ENCODE measurements at places on chromosomes 13 and 19.

DNA sequence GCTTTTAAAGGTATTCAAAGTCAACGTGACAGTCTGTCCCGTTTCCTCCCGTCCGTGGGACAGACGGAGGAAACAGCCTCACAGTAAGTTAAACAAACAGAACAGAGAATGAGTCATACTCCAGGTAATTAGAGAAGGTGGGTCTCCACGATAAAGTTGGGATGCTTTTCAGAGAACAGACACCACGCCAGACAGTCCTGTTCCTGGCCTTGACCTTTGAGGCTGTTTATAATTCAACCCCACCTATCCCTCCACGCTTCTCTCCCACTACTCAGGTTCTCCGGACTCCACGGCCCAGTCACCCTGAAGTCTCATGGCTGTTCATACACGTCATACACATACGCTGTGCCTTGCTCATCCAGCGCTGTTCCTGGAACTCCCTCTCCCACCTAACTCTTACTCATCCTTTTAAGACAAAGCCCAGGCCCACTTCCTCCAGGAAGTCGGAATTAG, 42.5 kb downstream of the ARHGEF18 start:
- DNase-seq = no peak

DNA sequence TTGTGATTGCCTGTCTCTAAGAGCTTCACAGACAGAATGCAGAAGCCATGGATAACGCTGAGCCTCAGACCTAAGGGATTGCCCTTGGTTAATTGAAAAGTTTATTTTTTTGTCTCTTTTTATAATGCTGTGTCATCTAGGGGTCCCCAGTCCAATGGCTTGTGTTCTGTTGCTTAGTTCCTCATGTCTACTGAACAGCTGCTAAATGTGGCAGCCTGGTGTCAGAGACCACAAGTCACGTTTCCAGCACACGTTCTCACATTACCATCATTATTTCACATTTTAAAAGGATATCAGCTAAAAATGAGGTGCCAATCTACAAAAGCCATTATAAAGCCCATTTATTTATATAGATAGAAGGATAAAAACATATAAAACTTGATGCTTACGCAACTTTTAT, 1362.0 kb downstream of the PCDH9 start:
- DNase-seq = no peak

DNA sequence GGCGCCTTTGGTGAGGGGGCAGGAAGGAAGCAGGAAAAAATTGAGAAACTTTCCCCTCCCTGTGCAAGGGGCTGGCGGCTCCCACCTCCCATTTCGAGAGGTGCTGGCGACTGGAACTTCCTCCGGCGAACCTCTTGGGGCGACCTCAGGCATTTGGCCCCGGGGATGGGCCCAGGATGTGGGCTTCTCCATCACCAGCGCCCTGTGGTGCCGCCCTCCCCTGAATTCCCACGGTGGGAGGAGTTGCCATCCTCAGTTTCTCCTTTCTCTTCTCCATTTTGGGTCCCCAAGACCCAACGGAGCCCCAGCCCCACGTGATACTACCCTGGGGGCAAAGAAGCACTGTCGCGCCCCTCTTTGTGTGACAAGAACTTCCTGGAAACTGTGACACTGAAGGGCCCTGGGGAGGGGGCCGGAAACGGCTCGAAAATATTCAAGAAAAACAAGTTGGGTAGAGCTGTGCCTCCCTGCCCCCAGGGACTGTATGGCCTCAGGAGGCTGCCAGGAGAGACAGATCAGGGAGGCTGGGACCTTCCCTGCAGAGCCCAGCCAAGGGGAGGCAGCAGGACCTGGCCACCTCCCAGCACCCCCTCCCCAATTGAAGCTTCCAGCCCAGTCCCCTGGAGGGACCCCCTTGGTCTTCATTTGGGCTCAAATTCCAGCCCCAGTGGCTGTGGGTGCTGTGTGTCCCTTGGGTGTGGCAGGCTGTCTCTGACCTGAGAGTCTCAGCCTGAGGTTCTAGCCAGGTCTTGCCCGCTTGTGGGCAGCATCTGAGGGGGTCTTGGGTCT, 16.2 kb upstream of the AP1M2 start:
- DNase-seq = peak; percentile 92

GRCh38 chr19:8129061-8129618, 20.3 kb downstream of the FBN3 start:
- no peak for DNase-seq

GRCh38 chr13:64928696-64929499, 2301.2 kb downstream of the PCDH9 start:
- DNase-seq = no peak

GRCh38 chr13:32017474-32017873, 14.1 kb upstream of the FRY start:
- DNase-seq = no peak

Data from CD4-positive, alpha-beta T cell treated with Interleukin-17A for 1 hour (primary cell).